ENCODE measurements at places on chromosomes 3 and 15. TPM values are rescaled to one million over a fixed set of nuclear protein-coding genes. Genes with fewer than 3 reads are reported as not detected.
A peak's percentile ranks its signal among the peaks of the same experiment; 100 is the strongest.

GRCh38 chr15:45254405-45254804, 2.4 kb downstream of the SLC28A2 start:
- H3K4me3 ChIP-seq = no peak overlapping the region
- no peak for DNase-seq
- no peaks in the 10 kb centered on the region for H3K4me1 ChIP-seq
- no peaks in the 10 kb centered on the region for H3K27me3 ChIP-seq

- H3K27me3 ChIP-seq = no peaks in the 10 kb centered on the region
- H3K36me3 ChIP-seq = no peaks in the 10 kb centered on the region
- no peaks in the 10 kb centered on the region for H3K4me1 ChIP-seq
- no peak overlapping the region for H3K27ac ChIP-seq
Observed at GRCh38 chr3:29764603-29765254, 483.9 kb downstream of the RBMS3 start.

- no peak overlapping the region for H3K4me3 ChIP-seq
- H3K36me3 ChIP-seq = no peaks in the 10 kb centered on the region
- peak; percentile 79 for DNase-seq
- no peak overlapping the region for H3K27ac ChIP-seq
- peaks cover 7% of the 10 kb centered on the region for H3K4me1 ChIP-seq
Observed at GRCh38 chr15:66851311-66852063, 149.5 kb downstream of the SMAD6 start.

- no peak for DNase-seq
- H3K27me3 ChIP-seq = peaks cover 51% of the 10 kb centered on the region
- H3K27ac ChIP-seq = no peak overlapping the region
- peaks cover 8% of the 10 kb centered on the region for H3K4me1 ChIP-seq
- peak overlapping the region; percentile 23 for H3K4me3 ChIP-seq
Observed at GRCh38 chr15:57376696-57377477, 582 bp downstream of the CGNL1 start.

DNA sequence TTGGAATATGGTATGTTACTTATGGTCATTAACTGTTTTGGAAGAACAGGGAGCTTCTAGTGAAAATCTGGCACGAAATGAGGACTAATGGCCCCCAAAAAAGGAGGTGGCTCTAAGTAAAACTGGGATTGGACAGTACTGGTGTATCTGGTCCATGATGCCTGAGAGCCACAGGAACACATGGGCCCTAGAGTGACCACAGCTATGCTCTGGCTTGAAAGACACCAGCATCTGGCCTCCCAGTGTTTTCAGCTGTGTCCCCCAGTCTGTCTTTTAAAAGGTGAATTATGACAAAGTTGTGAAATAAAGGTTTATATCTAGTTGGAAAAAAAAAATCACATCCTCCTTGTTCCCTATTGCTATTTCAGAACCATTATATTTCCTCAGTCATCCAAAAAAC, 64.5 kb downstream of the GSK3B start:
- H3K36me3 ChIP-seq = peaks cover 23% of the 10 kb centered on the region
- no peak overlapping the region for H3K27ac ChIP-seq
- no peak for DNase-seq
- no peak overlapping the region for H3K4me3 ChIP-seq
- peaks cover 25% of the 10 kb centered on the region for H3K4me1 ChIP-seq
- no peaks in the 10 kb centered on the region for H3K27me3 ChIP-seq

The ASB14 gene
- total RNA-seq = not detected

The SLC26A6 gene
- total RNA-seq = 45.7 TPM
